GM12864 (cell line): ENCODE measurements at places on chromosomes 6 and 20.

- DNase-seq, result no peak
Measured at GRCh38 chr6:170005665-170006064, 254.2 kb downstream of the ERMARD start.

DNA sequence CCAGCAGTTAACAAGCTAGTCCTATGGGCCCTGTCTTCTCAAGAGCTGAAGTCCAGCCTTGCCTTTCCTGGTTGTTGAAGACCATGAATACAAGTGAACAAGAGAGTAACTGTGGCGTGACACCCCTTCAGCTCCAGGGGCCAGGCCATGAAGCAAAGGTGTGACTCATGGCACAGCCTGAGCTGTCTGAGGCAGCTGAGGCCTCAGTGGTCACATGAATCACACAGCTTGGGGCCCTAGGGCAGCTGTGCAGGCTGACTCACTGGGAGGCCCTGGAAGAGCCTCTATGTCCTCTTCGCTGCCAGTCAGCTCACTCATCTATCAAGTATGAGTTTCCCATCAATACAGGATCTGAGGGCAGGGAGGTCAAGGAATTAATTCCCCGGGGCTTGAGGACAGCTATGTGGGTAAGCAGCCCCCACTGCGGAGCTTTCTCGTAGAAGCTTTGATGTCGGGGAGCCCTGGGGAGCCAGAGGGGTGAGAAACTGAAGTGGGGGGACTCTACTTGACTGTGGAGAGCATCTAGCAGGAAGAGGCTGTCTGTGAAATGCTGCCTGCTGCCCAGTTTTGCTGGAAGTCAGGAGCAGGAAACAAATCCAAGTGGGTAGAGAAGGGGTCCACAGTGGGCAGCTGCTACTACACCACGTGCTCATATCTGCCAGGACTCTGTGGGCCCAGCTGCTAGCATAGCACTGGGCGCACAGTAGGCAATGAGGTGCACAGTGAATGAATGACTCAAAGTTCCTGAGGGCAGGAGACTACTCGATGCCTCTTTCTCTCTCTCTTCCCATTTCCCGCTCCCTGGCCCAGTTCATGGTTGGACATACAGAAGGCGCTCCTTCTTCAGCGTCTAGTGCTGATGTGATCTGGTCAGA lies 13.7 kb upstream of the FAM83C start:
- no peak for DNase-seq

GRCh38 chr6:138847884-138848283 lies 52.0 kb downstream of the ECT2L start:
- no peak for DNase-seq

- no peak for DNase-seq
Measured at GRCh38 chr6:136351518-136352110, 62.0 kb upstream of the BCLAF1 start.

DNA sequence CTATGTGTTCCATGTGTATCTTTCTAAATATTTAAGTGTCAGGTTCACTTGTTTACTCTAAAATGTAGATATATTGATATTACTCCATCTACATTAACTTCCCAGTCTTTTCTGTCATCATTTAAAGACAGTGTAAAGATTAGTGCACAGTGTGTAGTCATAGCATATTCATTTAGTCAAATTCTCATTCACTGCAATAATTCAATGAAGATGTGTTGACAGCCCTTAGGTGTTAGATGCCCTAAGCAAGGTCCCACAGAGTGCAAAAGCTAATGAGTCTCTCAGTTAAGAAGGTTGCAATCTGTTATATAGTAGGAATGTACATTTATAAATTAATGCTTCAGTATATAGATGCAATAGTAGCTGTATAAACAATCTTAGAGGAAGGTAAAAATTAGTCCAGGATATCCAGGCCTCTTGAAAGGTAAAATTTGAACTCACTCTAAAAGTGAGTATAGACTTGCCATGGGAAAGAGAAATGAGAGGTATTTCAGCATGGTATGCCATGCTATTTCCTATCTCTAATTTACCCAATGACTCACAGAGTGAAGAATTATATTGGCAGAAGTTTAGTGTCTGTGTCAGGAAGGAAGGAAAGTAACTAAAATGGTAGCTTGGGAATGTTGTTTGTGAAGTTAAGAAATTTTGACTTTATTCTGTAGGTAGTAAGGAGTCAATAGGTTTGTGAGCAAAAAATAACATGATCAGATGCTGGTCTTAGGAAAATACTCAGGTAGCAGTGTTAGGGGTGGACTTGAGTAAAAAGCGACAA lies 969.9 kb upstream of the CITED2 start:
- no peak for DNase-seq
